ENCODE measurements at places on chromosomes 2 and 18.

- no peak for DNase-seq
Measured at GRCh38 chr2:151632993-151633565, 101.2 kb downstream of the NEB start.

GRCh38 chr2:115183144-115183543 lies 740.7 kb downstream of the DPP10 start:
- DNase-seq = no peak

- DNase-seq = no peak
Measured at GRCh38 chr2:161972866-161973265, 101.1 kb downstream of the DPP4 start.

- no peak for DNase-seq
Measured at GRCh38 chr2:168632709-168633121, 169.7 kb upstream of the NOSTRIN start.

DNA sequence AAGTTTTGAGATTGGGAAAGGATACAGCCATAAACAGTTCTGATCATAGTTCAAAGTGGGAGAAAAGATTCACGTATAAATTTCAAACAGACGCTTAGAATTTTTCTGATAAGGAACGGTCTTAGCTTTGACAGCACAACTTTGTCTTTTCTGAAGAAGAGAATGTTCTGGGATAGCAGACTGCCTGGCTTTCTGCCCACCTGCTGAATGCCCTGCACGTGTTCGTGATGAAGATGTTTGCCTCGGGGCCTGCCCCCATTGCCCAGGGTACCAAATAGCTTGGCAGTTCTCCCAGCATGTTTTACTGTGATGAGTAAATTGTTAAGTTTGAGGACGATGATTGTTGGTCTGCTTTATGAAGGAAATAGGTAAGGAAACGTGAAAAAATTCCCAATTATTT lies 4.6 kb downstream of the MRPL33 start:
- no peak for DNase-seq

- DNase-seq = no peak
Measured at GRCh38 chr2:25805987-25806386, 72.3 kb downstream of the ASXL2 start.

DNA sequence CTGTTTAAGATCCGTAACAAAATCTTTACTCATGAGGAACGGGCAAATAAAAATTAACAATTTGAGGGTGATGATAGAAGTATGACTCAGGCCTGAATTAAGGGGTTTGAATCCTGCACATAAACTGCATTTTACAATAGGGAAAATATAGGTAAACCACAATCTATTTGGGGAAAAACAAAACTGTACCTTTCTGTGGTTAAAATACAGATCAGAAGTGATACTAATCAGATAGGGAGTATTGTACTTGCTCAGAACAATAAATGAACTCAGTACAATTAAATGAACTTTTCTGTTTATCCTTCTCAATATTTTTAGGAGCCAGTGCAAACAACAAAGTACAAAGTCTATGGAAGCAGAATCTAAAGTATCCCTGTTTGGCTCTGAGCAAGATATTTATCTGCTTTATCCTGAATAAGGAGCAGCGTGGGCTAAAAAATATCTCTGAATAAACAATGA lies 287.3 kb downstream of the ZNF385B start:
- DNase-seq = no peak

- DNase-seq = peak; percentile 2
Measured at GRCh38 chr2:26847655-26848335, at the start of gene DPYSL5. DPYSL5 (plus strand) TSS chr2:26848132; CDS start chr2:26898500, 50,368 bp downstream.
